Endothelial cell (in vitro differentiated cells): ENCODE measurements at places on chromosomes 7 and 10. TPM values are rescaled to one million over a fixed set of nuclear protein-coding genes. Genes with fewer than 3 reads are reported as not detected.
A peak's percentile ranks its signal among the peaks of the same experiment; 100 is the strongest.

The TAS2R3 gene
- 0.74 TPM for total RNA-seq

The C10orf88 gene
- total RNA-seq = 9.9 TPM

The ACSM6 gene
- not detected for total RNA-seq

The PPP1R9A gene
- total RNA-seq = 22.2 TPM

The CFAP69 gene
- total RNA-seq = 1.8 TPM

The AKR1D1 gene
- total RNA-seq = not detected

DNA sequence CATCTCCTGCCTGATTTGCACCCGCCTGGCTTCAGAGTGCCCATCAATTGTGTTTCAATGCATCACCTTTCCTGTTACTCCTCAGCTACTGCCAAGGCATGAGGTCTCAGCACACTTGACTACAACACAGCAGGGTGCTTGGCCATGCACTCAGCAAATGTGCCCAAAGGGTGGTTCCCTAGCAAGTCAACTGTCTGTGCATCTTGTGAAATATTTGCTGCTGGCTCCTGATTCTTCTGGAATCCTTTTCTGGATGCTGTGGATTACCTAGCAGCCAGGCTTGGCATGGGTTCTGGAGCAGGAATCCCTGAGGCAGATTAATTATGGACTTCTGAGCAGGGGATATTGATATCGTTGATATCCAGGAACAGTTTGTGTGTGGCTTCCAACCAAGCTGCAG is 662.6 kb upstream of the MGMT start:
- DNase-seq = no peak

DNA sequence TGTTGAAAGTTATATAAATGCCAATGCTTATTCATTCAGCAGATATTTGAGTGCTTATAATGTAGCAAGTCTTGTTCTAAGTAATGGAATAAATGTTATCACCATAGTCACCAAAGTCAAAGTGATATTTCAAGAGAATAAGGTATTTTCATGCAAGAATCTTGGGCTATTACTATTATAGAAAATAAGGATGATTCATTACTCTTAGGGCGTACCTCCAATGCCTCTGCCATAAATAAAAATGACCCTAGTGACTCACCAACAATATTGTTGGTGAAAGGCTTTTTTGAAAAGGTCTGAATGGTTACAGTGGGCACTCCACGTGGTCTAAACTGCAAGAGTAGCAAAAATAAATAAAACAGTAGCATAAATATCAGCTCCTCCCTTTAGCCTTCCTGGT is 68.4 kb downstream of the RALA start:
- DNase-seq = no peak

DNA sequence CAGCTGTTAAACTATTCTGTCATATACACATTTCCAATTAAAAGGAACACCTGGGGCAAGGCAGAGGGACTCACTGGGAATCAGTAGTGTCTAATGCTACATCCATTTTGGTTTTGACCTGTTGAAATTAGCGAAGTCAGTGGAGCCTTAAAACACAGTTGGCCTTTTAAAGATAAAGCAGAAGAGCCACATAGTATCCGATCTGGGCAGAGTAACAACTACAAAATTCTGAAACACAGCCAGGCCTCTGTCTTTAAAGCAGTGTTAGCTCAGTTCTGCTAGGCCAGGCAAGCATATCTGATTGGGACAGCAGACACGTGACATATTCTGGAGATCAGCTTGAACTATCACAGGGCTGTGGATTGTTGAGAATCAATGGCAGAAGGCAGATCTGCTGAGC is 117.5 kb upstream of the WNT16 start:
- no peak for DNase-seq

DNA sequence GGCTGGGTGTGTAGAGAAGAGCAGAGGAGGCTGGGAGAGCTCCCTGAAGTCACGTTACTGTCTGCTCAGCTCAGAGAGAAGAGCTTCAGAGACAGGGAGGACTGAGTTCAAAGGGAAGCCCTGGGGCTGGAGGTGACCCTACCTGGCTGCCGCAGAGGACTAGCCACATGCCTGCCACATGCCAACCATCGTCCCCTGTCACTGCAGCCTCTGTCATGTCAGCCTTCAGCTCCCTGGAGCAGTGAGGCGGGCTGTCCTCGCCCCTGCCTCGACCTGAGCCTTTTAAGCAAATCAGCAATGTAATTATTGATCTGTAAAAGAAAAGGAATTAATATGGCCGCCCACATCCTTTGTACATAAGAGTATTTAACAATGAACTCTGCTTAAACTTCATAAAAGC is 89.3 kb upstream of the RET start:
- peak; percentile 2 for DNase-seq

DNA sequence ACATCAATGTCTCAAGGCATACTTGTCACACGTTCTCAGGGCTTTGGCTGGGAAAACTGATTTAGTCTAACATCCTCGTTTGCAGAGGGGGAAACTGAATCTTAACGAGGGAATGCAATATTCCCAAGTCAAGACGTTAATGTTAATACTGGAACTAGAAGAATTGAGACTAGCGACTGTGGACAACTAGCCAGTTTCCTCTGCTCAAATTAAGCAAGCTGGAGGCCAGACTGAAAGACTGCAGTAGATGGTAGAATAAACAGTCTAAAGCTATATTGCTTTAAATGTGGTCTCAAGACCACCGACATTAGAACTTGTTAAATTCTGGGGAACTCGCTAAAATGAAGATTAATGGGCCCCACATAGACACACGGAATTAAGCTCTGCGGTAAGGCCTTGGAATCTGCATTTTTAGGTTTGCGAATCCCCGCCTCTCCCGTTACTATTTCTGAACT is 639 bp upstream of the TFAM start:
- no peak for DNase-seq

DNA sequence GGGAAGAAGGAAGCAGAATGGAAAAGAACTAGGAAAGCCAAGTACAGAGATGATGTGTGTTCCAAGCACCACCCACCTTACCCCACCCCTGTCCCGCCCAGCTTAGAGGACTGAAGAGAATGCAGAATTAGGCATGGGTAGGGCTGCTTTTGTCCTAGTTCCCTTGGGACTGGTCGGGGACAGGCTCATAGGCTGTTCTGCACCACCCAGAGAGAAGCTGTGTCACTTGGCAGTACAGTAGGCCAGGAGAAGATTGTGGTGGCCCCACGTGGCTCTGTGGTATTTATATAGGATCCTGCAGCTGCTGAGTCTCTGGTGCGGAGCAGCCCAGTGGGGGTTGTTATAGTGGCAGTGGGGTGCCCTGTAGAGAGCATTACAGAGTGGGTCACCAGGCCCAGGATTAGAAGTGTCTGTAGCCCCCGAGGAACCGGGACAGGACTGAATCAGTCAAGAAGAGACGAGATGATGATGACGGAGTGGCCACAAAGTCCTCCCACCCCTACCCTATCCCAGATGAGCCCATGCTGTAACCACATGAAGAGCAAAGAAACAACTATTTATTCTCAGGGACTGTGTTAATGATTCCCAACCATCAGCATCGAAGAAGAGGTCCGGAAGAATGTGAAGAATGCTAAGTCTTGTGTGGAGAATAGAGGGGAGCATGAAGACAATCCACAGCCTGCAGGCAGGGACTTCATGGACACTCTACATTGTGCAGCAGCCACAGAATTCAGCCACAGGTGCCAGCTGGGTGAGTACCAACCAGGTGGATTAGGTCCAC is 88.9 kb downstream of the C1GALT1 start:
- DNase-seq = no peak

DNA sequence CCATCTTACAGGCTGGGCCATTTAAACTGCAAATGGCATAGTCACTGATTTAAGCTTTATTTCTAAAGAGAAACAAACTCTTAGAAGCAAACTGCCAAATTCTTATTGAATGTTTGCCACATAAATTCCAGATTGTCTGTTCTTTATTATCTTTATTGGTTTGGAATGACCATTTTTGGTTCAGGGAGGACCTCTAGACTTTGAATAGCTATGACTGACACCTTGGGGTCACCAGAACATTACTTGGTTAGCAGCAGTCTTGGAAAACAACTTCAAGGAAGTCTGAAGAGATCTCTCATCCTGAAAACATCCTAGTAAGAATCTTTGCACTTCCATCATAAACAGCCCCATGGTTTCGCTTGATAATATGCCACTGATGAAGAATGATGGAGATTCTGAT is 197.1 kb downstream of the SUGCT start:
- DNase-seq = no peak

DNA sequence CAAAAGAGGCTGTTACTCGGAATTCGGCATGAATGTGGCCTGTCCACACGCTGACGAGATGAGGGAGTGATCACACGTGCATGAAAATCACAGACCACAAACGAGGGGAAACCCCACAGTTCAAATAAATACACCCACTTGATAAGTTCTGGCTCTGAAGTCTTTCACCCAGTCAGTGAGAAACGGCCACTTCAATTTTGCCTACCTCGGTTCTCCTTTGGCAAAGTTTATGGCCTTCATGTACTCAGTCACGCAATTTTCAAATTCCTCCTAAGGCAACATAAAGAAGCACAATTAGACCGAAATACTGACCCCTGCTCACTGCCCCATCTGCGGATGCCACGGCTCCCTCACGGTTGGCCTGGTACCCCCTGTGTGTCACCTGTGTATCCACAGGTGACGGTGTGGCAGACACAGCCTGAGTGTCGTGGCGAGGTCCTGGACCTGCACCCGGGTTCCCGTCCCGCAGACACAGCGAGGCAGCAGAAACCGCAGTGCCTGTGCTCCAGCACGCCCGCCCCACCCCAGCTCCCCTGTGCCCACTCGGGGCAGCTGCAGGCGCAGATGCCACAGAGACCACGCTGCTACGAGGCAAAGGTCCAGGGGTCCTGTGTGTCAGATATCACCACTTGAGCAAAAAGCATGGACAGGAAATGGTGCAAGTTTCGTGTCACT is 1.4 kb downstream of the CFAP46 start:
- DNase-seq = no peak

GRCh38 chr7:39683216-39683845 is 60.0 kb downstream of the RALA start:
- no peak for DNase-seq

- DNase-seq = no peak
These were observed 10.0 kb downstream of the CYP3A43 start for GRCh38 chr7:99837649-99838361.

- DNase-seq = no peak
These were observed 18.8 kb downstream of the CHAT start for GRCh38 chr10:49632406-49633317.

- peak; percentile 65 for DNase-seq
These were observed 12.8 kb downstream of the MEIG1 start for GRCh38 chr10:14971867-14972448.

DNA sequence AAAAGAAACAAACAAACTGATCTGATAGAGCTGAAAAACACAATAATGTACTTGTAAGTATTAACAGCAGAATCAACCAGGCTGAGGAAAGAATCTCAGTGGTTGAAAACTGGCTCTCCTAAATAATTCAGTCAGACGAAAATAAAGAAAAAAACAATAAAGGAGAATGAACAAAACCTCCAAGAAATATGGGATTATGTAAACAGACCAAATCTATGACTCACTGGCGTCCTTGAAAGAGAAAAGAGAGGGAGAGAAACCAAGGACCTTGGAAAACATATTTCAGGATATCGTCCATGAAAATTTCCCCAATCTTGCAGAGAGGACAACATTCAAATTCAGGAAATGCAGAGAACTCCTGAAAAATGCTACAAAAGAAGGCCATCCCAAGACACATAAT is 62.9 kb downstream of the FBXL13 start:
- DNase-seq = no peak

DNA sequence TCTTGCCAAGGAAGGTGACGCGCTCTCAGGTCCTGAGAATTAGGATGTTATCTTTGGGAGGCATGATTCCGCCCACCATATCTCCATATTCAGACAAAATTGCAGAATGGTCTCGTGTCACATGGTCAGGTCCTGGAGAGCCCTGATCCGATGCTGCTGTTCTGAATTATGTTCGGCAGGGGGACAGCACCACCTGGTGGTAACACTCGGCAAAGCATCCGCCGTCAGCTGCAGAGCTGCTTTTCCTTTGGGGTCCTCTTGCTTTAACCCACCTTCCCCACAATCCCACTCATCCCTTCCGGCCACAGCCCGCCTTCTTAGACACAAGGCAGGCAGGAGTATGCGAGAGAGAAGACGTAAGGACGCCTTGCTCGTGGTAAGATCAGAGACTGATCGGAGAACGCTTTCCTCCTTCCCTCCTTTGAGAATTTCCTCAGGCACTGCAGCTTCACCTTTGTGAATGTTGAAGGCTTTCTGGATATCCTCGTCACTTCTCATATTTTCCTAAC is 327.8 kb upstream of the C7orf33 start:
- peak; percentile 83 for DNase-seq

DNA sequence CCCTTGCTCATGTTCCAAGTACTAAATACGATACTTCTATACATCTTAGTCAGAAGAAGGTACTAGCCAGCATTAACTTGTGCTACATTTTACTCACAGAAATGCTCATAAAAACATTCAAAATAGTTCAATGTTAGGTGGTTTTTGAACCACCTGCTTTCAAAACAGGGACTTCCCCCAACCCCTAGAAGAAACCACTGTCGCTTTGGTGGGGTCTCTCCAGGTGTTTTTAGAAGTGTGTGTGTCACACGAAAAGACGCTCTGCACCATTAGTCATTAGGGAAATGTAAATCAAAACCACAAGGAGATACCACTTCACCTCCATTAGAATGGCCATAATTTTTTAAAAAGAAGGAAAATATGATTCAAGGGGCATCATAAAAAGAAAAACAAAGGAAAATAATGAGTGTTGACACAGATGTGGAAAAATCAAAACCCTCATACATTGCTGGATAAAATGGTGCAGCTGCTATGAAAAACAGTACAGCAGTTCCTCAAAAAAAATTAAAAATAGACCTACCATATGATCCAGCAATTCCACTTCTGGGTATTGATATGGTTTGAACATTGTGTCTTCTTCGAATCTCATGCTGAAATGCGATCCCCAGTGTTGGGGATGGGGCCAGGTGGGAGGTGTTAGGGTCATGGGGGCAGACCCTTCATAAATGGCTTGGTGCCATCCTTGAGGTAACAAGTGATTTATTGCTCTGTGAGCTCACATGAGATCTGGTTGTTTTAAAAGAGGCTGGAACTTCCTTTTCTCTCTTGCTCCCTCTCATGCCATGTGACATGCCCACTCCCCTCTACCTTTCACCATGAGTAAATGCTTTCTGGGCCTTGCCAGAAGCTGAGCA is 74.2 kb downstream of the MALSU1 start:
- DNase-seq = no peak

DNA sequence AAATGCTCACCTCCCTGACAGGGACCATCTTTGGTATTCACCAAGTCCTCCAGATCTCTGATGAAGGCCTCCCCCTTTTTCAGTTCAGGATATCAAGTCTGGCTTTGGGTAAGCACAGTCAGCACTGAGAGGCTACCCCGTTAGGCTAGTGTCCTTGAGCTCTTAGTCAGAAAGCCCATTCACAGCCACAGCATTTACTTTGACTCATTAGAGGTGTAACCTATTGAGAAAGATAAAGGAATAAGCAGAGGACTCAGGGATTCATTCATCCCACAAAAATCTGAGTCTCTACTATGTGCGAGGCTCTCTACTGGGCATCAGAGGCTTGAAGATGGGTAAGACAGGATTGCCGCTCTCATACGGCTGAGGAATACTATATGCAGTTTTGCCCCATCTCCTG is 14.0 kb upstream of the RAMP3 start:
- no peak for DNase-seq

DNA sequence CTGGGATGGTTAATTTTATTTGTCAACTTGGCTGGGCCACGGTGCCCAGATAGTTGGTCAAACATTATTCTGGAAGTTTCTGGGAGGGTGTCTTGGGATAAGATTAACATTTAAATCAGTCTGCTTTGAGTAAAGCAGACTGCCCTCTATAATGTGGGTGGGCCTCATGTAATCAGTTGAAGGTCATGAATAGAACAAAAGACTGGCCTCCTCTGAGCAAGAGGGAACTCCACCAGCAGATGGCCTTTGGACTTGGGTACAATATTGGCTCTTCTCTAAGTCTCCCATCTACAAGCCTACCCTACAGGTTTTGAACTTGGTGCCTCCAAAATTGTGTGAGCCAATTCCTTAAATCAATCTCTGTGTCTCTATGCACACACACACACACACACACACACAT is 61.8 kb downstream of the PLXNA4 start:
- DNase-seq = no peak
